ENCODE measurements at places on chromosomes 12 and 14.

DNA sequence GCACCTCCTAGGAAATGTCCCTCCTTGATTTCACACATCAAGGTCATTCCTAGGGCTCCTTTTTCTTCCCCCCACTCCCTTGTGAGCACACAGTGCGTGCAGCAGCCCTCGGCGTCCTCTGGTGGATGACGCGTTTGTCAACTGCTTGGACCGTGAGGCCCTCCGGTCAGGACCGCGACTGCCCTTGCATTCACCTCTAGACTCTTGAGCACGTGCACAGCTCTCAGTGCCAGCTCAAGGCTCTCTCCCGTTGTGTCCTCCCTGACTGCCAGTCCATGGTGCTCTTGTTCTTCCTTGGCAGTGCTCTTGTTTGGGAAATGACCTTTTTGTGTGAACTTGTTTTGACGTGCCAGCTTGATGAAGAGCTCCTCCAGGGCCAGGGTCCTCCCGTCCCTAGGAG, 67.9 kb downstream of the TSPAN9 start:
- DNase-seq, result no peak

- no peak for DNase-seq
Measured at GRCh38 chr12:15868186-15868585, 14.0 kb upstream of the STRAP start.

DNA sequence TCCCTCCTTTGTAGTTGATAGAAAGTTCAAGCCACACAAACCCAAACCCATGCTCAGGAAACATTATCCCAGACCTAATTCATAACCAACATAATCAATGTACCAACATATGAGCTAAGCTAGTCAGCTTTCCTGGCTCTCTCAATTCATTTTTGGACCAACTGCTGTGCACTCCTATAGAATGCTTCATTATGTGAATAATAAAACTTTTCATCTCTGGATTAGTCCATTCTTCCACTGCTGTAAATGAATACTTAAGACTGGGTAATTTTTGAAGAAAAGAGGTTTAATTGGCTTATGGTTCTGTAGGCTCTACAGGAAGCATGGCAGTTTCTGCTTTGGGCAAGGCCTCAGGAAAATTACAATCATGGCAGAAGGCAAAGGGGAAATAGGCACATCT, 651.9 kb downstream of the RERGL start:
- DNase-seq, result no peak

DNA sequence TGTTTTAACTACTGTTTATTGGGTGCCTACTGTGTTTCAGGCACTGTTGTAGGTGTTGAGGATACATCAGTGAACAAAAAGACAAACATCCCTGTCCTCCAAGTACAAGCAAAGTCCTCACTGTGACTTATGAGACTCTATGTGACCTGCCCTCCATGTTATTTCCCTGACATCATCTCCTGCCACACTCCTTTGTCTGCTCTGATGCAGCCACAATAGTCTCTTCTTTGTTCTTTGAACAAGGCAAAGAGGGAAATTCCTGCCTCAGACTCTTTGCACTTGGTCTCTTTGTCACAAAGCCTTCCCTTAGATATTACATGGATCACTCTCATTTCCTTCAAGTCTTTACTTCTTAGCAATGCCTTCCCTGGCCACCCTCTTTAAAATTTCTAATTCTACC, 240.1 kb upstream of the SRRM4 start:
- DNase-seq, result no peak

GRCh38 chr14:69093631-69094421, 59.1 kb downstream of the DCAF5 start:
- DNase-seq, result no peak

DNA sequence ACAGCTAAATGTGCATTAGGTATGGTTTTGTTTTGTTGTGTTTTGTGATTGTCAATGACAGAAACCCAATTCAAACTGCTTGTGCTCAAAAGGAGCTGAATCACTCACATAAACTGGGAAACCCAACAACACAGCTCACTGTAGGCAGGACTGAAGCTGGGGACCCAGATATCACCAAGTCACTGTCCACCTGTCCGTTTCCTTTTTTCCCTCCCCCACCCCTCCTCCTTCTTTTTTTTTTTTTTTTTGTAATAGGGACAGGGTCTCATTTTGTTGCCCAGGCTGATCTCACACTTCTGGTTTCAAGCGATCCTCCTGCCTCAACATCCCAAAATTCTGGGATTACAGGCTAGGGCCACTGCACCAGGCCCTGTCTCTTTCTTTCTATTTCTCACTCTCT, 6.9 kb upstream of the SLC11A2 start:
- no peak for DNase-seq

- no peak for DNase-seq
Measured at GRCh38 chr12:107597695-107598410, 87.7 kb upstream of the PWP1 start.

- DNase-seq, result peak; percentile 13
Measured at GRCh38 chr14:73269729-73270531, 32.6 kb downstream of the PAPLN start.

DNA sequence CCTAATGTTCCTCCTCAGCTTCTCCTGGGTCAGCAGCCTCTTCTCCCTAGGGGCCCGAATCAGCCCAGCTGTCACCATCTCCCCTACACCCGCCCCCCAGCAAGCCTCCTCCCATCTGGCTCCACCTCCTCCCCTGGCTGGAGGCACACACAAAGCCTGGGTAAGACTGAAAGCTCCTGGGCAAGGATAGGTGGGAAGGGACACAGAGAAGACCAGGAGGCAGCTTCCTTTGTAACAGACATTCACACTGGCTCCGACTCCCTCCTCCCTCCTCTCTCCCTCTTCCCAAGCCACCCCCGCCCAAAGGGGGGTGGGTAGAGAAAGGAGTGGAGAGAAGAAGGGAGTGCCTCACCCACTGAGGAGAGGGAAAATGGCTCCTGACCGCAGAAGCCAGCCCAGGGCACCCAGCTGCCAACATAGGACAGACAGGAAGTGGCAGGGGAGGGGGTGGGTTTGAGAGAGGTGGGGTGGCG, 4.0 kb downstream of the CHD4 start:
- DNase-seq, result peak; percentile 40

DNA sequence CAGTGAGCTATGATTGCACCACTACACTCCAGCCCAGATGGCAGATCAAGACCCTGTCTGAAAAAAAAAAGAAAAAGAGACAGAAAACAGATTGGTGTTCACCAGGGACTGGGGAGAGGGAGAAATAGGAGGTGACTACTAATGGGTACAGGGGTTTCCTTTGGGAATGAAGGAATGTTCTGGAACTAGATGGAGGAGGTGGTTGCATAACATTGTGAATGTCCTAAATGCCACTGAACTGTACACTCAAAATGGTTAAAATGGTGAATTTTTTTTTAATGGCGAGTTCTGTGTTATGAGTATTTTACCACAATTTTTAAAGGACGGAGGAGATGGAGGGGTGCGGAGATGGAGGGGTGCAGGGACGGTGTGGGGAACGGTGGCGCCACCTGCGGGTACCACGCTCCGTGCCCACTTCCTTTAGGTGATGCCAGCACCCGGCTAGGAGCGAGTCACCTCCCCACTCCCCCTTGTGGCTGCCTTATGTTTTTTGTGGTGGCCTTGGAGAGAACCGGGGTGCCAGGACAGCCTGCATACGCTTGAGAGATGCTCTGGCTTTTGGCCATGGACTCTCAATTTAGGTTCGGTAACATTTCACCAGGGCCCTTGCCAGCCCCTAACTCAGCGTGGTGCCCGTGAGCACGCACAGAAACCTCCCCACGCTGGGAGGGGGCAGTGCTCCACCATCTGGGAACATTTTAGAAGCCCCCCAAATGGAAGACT, 16.1 kb downstream of the UBC start:
- DNase-seq, result peak; percentile 75

GRCh38 chr14:30085943-30086342, 158.3 kb upstream of the PRKD1 start:
- DNase-seq, result no peak

DNA sequence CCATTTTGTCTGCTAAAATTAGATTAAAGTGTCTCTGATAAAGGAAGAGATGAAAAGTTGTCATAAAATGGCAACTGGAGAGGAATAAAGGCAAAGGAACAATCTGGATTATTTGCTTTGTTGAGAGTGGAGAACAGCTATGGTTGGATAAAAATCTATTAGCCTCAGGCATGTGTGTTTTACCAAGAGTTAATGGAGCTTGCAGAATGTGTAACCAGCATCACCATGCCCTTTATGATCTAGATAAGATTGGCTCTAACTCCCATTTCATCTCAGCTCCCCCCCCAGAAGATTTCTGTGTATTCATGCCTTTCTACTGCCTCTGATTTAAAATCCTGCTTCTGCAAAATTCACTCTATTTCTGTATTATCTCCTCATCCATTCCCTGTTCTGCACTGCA, 93.8 kb downstream of the GALC start:
- DNase-seq, result no peak

DNA sequence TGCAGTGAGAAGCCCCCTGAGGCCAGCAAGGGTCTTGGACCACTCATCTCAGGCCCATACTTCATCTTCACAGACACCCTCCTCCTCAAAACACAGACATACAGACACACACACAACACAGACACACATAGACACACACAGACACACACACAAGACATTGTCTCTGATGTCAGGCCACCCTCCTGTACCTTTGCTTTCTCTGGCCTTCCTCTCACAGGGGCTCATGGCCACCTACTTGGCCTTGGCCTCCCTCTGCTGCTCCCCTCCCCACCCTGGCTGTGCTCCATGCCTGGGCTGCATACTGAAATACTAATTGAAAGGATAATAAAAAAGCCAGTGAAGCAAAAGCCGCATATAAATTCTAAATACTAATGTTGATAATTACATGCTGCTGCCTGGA, 1.6 kb upstream of the SYNDIG1L start:
- DNase-seq, result no peak

DNA sequence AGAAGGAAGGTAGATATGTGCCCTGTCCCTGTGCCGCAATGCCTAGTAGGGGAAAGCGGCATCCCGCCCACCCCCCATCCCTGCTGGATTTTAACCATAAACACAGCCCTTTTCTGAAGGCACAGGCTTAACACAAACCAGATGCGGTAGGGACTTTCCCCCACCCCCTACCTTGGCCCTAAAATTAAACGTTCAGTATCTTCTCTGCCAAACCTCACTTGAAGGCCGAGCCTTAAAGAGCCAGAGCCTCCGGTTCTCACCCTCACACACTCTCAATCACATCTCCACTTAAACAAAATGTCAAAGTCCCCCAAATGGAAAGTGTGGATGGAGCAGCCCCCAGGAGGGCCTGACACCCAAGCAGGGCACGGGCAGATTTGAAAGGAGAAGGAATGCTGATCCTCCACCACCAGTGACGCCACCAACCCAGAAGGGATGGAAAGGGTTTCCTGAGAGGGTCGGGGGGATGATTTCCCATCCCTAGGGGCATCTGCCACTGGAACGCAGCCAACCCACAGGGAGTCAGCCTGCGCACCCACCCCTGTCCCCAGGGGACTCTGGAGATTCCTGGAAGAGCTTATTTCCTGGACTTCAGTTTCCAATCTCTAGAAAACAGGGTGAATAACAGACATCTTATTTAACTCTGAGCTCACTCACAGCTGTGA, 26.4 kb downstream of the ACTN1 start:
- no peak for DNase-seq

DNA sequence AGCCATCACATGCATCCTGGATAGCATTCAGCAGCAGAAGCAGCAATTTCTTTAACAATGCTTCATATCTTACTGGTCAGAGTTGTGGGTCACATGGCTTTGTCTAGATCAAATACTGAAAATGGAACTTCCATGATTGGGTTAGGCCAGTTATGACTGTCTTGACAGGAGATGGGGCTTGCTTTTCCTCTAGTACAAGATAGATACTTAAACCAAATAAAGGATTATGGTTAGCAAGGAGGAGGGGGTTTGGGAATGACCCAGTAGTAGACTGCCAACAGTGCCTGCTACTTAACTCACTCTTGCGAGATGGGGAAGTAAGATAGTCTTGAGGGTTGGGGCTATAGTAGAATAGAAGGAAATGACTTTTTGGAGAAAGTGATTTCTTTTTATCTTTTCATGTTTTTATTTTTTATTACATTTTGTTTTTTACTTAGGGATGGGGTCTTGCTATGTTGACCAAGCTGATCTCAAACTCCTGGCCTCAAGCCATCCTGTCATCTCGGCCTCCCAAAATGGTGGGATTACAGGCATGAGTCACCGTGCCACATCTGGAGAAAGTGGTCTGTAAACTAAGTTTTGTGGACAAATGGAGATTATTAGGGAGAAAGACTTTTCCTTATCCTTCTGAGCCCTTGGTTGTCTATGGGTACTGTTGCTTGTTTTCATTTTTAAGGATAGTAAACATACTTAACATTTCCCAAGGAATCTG, 37.6 kb downstream of the WNK1 start:
- no peak for DNase-seq

- no peak for DNase-seq
Measured at GRCh38 chr12:69106482-69107118, 132.8 kb upstream of the CPSF6 start.

DNA sequence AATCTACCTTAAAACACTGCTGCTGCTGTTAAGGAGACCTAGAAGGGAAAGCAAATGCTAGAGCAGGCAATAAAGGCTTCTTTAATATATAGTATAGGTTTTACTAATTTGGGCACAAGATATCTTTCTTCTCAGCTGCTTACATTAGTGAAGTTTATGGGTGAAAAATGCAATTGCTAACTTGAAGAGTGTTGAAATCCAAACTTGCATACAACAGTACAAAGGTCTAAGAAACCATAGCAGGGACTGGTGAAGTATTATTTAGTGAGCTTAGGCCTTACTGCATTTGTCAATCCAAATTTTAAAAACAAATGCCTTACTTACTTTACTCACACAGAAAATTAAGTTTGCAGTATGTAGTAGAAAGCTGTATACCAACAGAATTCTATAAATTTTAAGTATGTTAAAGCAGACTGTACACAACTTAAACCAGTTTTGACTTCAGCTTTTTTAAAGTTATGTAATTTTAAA, 1.4 kb upstream of the AP4S1 start:
- DNase-seq, result no peak

DNA sequence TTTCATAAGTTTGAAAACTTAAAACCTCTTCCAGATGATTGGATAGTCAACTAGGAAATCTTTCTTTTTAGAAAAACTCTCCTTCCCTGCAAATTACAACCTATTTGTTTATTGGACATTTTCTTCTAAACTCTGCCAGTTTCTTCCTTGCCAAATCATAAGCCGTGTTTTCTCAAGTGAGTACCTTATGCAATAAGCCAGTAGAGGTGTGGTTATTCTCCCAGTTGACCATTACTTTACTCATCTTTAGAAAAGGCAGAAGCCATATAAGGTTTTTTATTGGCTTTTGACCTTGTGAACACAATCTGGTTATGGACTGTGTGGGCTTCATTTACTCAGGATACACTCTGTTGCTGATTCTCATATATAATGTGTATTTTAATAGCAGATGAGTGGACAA, 14.6 kb downstream of the ACTR6 start:
- DNase-seq, result no peak

GRCh38 chr12:132597333-132598316, 12.8 kb downstream of the LRCOL1 start:
- no peak for DNase-seq

DNA sequence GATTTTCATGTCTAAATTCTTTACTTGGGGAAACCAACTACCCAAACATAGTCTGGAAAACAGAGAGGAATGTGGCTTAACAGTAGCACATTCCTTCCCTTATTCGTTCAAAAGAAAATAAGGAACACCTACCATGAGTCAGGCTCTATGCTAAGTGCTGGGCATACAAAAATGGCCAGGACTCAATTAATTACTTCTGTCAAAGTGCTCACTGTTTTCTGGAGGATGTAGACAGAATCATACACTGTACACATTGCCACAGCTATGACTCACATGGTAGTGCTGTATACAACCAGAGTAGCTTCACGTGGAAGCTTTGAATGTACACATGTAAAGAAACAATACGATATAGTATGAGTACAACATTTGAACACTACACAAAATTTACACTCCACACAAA, 50.1 kb downstream of the SLC25A21 start:
- DNase-seq, result no peak

All from activated CD4-positive, alpha-beta T cell treated with anti-CD3 and anti-CD28 coated beads, Interleukin-2, amount 50 U/mL, for 48 hours (primary cell).